ENCODE measurements at places on chromosomes 12 and 14.

DNA sequence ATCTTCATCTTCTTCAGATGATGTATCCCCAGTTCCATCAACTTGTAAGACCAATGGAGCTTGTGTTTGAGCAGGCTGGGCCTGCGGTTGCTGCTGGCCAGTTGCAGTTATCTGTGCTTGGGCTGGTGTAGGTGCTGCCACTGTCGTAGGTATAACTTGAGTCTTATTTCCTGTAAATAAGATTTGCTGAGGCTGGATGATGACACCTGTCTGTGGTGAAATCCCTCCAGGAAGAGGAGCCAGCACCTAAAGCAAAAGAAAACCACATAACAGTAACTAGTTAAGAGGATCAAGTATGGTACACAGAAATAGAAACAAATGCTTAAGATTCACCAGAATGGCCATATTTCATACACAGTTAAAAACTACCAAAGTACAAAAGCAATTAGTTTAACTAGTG is 28.2 kb downstream of the GTF2A1 start:
- DNase-seq: peak; percentile 39

- DNase-seq: no peak
Measured at GRCh38 chr14:32779840-32780239, 158.8 kb upstream of the NPAS3 start.

DNA sequence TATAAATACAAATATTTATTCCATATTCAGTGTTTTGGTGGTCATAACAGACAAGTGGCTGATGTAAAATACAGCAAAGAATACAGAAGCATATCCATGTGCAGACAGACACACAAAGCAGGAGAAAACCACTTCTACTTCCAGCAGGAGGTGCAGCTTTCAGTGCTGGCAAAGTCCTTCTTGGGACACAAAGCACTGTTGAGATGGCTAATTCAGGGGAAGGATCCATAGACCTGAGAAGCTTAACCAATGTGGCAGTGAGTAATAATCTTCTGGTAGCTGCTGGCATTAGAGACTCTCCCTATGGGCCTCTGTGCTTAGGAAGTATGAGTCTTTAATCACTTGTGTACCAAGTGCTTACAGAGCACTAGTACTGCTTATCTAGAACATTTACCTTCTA is 26.8 kb downstream of the AMN1 start:
- no peak for DNase-seq

GRCh38 chr12:26422839-26423398 is 227.5 kb downstream of the SSPN start:
- no peak for DNase-seq

- DNase-seq: no peak
Measured at GRCh38 chr12:33044447-33044846, 147.9 kb upstream of the PKP2 start.

DNA sequence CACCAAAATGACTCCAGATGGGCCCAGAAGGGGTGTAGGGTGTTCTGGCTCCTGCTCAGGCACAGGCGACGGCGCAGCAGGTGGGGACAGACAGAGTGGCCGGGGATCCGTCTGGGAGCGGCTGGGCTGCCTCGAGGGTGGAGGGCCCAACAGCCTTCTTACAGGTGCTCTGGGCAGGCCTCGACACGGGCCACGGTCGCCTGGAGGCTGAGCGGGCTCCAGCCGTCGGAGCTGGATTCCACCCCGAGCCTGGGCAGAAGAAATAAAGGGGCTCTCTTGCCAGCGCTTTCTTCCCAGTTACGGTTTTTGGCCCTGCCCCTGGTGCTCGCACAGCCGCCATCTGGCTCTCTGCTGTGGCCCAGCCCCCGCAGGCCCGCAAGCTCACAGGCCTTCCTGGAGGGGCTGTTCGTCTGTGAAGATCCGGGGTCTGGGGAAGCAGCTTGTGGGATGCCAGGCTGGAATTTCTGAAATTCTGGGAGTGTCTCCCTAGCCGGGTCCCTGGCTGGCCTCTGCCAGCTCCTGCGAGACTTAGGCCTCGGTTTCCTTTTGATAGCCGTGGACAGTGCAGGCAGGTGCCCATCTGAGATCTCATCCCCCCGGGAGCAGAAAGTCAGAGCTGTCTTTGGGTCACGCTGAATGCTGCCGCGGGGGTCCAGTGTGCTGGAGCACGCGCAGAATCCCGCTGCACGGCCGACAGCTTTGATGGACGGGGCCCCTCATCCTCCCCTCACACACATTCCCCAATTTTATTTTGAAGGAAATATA is 122.7 kb downstream of the PAPOLA start:
- DNase-seq: no peak
